Inflammatory macrophage (primary cell): ENCODE measurements at places on chromosomes 13 and 19.

DNA sequence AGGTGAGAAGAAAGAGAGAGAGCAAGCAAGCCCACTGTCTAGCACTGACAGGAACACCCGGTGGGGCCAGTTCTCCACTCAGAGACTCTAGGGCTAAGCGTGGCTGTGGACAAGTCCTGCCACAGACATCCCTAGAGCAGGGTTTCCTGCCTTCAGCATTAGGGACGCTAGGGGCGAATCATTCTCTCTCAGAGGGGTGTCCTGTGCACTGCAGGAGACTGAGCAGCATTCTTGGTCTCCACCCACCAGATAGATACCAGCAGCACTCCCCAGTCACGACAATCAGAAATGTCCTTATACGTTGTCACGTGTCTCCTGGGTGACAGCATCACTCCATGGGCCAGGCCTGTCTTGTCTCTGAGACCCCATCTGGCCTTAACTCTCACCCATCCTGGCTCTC, 1.5 kb downstream of the OR10H1 start:
- DNase-seq: no peak

- DNase-seq: no peak
Observed at GRCh38 chr13:111663953-111664421, 343.5 kb downstream of the TEX29 start.

GRCh38 chr13:41568972-41569351, 111.6 kb downstream of the RGCC start:
- no peak for DNase-seq

DNA sequence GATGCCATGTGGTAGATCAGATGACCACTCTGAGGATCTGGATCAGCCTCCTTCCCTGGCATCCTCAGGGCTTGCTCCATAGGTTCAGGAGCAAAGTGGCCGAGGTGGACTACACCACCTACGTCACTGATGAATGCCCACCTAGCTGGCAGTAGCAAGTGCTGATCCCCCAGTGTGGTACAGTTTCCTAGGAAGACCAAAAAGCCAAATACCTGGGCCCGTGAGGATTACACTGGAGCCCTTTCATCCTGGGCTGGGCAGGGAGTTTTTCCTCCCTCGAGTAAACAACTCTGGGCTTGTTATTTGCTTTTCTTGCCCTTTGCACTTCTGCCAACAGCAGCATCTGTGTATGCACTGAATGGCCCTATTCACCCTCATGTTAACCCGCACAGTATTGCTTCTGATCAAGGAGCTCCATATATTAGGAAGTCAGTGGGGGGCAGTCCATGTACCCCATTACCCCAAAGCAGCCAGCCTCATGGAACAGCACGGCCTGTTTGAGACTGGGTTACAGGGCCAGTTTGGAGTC, 3.3 kb upstream of the MYADM start:
- no peak for DNase-seq

DNA sequence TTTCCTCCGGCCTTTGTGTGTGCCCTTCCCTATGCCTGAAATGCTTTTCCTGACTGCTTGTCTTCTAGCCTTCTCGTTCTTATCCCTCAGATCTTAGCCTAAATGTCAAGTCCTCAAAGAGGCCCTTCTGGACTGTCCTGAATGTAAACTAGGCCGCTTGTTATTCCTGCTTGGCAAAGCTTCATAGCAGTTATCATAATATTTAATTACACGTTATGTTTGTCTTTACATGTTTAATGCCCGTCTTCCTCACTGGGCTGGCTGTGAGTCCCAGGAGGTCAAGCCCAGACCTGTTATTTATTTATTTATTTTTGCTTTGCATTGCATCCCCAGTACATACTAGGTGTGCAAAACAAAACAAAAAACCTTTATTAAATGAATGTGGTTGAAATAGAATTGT, 62.7 kb downstream of the SIPA1L3 start:
- DNase-seq: no peak

- no peak for DNase-seq
Observed at GRCh38 chr19:55778331-55778730, 9.4 kb downstream of the RFPL4AL1 start.
